ENCODE measurements at places on chromosomes 11 and 22.

GRCh38 chr22:20107951-20108756, 7.8 kb upstream of the RANBP1 start:
- DNase-seq, result no peak

DNA sequence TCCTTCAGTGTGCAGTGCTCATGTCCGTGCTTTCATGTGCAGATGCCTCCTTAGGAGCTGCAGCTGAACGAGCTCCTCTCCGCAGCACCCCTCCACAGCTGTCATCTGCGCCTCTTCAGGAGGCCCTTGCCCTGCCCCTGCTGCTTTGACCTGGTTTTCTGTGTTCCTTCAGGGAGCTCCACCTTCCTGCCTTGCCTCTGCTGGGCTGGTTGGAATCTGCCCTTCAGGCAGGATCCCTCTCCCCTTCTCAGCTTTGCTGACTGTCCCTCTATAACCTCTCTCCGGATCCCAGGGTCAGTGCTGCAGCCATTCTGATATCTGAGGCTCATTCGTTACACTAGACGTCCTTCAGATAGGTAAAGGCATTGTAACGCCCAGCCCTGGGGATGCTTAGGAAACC, 67.9 kb downstream of the SCN3B start:
- DNase-seq, result no peak

DNA sequence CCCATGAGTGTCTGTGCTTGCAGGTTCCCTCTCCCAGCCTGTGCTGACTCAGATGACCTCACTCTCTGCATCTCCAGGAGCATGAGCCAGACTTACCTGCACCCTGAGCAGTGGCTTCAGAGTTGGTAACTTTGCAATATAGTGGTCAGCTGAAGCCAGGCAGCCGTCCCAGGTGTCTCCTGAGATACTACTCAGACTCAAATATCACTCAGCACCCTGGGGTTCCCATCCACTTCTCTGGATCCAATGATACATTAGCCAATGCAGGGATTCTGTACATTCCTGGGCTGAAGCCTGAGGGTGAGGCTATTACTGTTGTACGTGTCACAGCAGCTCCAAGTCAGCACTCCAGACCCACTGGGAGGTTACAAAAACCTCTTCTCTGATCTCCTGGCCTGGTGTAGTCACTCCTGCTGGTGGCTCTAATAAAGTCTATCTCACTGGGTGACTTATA, 87.8 kb upstream of the TOP3B start:
- no peak for DNase-seq

- no peak for DNase-seq
Observed at GRCh38 chr22:42399315-42400271, 32.6 kb downstream of the NFAM1 start.

DNA sequence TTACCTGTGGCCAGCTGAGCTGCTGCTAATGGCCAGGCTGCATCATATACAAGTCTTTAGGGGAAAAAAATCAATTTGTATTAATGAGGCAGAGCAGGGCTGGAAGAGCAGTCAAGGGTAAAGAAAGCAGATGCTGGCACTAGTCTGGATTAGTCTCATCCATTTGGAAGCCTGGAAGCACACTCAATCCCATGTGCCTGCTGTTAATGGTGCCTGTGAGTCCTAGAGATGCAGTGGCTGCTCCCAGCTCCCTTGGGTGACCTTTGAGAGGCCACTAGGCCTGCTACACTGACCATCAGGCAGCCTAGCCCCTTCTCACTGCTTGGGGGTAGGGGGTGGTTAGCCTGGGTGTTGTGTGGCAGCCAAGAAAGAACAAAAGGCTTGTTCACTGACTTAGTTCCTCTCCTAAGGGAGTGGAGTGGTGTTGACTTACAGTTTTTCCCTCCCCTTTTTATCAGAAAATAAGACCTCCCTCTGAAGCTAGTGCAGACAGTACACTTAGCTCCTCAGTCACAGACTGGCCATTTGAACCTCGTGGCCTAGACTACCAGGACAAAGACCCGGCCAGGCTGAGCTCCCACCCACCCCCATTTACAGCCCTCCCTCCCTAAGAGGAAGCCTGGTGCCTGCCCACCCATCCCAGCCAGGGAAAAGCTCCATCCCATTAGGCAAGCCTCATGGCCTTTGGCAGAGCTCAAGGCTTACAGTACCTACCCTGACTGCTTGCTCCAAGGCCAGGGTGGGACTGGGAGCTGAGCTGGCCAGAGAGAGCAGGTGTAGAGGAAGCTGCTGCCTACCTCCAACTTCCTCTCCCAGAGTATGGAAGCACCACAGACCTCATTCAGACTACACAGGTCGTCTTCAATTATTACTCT, 7.8 kb downstream of the PIK3IP1 start:
- DNase-seq, result no peak

DNA sequence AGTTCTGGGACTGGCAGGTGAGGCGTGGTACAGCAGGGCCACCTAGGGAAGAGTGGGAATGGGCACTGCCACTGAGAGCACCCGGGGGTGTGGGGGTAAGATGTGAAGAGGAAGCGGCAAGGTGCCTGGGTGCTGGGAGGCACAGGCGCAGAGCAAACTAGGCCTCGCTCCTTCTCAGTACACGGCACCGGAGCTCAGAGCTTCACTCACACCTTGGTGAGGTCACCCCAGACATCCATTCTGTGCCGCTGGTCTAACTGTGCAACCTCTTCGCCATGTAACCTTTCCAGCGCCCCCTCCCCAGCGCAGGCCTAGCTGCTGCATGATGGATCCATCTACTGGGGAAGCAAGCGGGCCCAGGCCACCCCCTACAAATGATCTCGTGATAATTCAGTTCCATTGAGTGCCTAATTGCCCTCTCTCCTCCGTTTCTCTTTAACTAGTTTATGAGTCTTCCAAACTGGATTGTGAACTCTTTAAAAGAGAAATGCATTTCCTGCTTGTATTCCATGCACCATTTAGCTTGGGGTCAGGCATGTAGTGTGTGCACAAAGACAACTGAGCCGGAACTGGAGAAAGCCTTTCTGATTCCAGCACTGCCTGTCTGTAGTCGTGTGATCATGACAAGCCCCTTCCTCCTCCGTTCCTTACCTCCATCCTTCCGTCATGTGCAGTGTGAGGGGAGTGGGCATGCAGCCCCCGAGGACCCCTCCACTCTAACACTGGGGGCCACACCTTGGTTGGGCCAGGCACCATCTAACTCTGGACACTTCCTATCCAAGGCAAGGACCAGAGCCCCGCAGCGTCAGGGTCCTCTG, 1475.2 kb downstream of the TBC1D22A start:
- no peak for DNase-seq

Measured in activated CD8-positive, alpha-beta memory T cell treated with anti-CD3 and anti-CD28 coated beads for 4 hours (primary cell).